ENCODE measurements at places on chromosomes 2 and 18.

GRCh38 chr18:35132021-35132902 is 91.0 kb downstream of the MAPRE2 start:
- no peak for DNase-seq

DNA sequence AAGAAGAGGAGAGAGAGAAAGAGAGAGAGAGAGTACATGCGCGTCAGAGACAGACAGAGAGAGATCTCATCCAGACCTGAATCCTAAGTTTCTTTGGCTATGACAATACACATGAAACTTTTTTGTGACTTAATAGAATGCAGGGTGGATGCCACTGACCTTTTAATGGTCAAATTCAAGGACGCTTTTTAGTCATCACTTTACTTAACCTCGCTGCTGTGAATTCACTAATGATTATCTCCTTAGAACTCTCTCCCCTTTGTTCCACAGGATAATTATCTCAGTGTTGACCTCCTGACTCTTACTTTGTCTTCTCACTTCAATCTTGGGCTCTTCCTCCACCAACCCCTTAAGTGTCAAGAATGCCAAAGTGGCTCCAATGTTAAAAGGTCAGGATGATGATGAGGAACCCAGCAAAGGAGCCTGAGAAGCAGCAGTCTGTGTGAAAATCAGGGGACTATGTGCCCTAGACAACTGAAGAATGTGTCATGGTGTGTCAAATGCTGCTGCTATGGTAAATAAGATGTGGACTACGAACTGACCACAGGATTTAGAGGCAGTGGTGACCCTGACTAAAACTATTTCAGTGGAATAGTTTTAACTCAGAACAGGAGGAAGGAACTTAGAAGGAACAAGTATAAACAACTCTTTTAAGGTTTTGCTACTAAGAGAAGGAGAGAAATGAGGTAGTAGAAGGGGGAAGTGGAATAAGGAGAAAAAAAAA is 382.1 kb downstream of the ZEB2 start:
- DNase-seq, result no peak

- DNase-seq, result no peak
These were observed 91.5 kb upstream of the NRP2 start for GRCh38 chr2:205590759-205591158.

DNA sequence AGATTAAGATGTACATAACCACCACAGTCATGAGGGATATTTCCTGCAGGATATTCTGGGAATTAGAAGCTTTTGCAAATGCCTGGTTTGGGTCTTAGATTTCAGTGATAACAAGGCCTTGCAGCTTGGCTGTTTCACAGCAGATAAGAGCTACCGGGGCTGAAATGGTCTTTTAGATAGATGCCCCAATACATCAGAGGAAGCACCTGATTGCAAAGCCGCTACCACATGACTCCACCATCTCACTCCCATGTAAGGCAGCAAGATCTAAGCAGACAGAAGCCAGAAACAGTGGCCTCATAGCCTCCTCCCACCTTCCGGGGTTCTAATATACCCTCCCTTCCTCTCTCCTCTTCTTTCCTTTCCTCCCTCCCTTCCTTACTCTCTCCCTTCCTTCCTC is 31.1 kb upstream of the EPG5 start:
- no peak for DNase-seq

- DNase-seq, result no peak
These were observed 148.2 kb upstream of the NCK2 start for GRCh38 chr2:105596411-105596921.

- DNase-seq, result no peak
These were observed 27.2 kb downstream of the NAT8 start for GRCh38 chr2:73614997-73615396.

Measured in amygdala (tissue), 56 donors.